Naive thymus-derived CD8-positive, alpha-beta T cell (primary cell): ENCODE measurements at places on chromosomes 2 and 18. TPM values are rescaled to one million over a fixed set of nuclear protein-coding genes. Genes with fewer than 3 reads are reported as not detected.

DNA sequence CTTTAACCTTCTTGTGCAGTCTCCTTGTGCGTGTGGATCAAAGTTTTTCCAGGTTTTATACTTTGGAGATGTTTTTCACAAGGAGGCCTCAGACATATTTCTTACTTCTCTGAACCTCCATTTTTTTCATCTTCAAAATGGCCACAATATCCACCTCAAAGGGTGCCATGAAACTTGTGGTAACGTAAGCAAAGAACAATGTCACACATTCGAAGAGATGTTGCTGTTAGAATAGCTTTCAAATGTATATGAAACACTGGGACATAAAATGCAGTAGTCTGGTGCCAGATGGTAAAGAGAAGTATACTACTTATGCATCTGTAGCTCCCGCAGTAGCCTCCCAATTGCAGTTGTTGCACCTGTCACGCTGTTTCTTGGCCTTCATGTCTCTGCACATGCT is 2.6 kb upstream of the KRCC1 start:
- no peak for DNase-seq

GRCh38 chr2:86703704-86704361 is 16.3 kb upstream of the RMND5A start:
- DNase-seq = no peak

DNA sequence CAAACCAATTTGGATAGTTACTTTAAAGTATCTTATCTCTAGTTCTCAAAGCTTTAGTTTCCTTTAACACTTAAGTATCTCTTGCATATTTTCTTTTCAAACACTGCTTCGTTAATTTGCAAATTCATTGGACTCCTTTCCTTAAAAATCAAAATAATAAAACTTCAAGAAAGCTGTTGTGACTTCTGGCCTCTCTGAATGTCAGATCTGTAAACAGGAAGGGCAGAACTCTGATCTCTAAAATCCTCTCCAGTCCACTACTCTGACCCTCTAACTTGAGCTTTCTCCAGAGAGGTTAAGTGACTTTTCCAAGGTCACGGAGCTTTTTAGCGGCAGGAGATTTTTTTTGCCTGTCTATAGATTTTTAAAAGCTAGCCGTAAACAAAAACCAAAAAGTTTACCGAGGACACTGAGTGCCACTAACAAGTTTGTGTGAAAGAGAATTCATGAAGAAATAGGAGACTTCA is 155.5 kb downstream of the TGIF1 start:
- DNase-seq = no peak

STPG4 gene
- polyA plus RNA-seq = not detected

MOGAT1 gene
- not detected for polyA plus RNA-seq

DNA sequence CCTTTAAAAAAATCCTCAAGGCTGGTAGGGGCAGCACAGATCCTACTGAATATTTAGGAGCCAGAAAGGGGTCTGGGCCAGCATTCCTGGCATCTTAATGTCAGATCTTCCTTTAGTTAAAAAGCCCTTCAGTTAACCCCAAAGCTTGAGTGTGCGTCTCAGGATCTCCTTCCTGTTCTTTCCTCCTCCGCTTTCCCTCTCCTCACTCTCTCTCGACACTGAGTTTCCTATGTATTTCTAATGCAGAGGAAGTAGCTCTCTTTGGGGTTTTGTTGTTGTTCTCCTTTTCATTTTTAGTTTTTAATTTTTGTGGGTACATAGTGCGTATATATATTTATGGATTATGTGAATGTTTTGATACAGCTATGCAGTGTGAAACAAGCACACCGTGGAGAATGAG is 109.9 kb upstream of the COPS8 start:
- no peak for DNase-seq

CIAO1 gene
- 95.2 TPM for polyA plus RNA-seq

GRCh38 chr2:88554189-88554588 is 73.1 kb downstream of the EIF2AK3 start:
- no peak for DNase-seq

GRCh38 chr2:44906972-44907371 is 34.5 kb upstream of the SIX3 start:
- no peak for DNase-seq

ATOH8 gene
- polyA plus RNA-seq = not detected

GRCh38 chr2:24659862-24660261 is 133.3 kb downstream of the PTRHD1 start:
- DNase-seq = no peak

CIB4 gene
- polyA plus RNA-seq = not detected

LCT gene
- polyA plus RNA-seq = not detected

STON1 gene
- 0.25 TPM for polyA plus RNA-seq

PAPOLG gene
- polyA plus RNA-seq = 11.5 TPM

AMMECR1L gene
- 3.2 TPM for polyA plus RNA-seq

- no peak for DNase-seq
These were observed 28.3 kb upstream of the NTSR2 start for GRCh38 chr2:11698009-11698922.

- DNase-seq = peak; percentile 70
These were observed 59.0 kb upstream of the LDLRAD4 start for GRCh38 chr18:13159579-13159978.

DNA sequence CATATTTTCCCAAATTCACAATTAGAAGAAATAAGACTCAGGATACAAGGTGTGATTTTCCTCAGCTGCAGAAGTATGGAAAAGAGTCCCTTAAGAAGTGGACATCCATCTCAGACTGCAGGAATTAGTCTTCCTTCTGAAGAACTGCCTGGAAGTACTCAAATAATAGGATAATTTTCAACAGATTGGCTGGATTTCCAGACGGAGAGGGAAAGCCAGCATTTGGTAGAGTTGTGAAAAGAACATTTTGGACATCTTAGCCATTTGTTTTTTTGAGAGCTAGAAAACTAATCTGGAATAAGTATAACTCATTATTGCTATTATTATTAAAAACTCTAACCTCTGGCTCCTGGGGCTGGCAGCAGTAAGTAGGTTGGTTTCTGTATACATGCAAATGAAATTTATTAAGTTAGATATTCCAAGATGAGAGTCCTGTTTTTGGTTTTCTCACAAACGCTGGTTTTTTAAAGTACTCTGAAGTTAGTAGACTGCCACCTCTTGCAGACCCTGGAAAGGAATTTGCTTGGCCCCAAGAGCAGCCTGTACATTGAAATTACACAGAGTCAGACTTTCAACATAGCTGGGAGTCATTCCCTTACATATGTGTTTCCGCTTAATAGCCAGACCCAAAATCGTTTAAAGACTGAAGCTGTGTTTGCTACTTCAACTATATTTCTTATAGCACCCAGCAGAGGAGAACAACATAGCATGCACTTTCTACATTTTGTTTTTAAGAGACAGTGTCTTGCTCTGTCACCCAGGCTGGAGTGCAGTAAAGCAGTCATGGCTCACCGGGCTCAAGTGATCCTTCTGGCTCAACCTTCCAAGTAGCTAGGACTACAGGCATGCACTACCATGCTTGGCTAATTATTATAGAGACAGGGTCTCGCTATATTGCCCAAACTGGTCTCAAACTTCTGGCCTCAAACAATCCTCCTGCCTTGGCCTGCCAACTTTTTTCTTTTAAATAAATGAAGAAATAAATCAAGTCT is 142.4 kb downstream of the THADA start:
- no peak for DNase-seq

MARCO gene
- polyA plus RNA-seq = not detected

DNA sequence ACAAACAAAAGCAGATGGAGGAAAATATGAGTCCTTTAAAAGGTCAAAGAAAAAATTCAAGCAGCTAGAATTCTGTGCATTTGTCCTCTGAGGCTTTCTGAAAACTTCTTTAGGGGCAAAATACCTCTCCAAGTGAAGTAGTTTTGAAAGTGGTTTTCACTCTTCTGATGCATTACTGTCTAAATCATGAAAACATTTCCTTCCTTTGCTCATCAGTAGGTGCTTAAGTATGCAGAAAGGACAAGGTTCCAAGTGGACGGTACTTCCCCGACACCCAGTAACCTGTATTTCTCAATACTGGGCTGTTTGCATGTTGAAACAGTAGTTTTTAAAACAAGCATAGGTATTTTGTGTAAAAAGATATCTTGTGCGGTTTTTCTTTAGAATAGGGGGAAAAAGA is 189.1 kb upstream of the ERBB4 start:
- DNase-seq = no peak

- DNase-seq = no peak
These were observed 940.2 kb upstream of the FANCL start for GRCh38 chr2:59181347-59181746.

DNA sequence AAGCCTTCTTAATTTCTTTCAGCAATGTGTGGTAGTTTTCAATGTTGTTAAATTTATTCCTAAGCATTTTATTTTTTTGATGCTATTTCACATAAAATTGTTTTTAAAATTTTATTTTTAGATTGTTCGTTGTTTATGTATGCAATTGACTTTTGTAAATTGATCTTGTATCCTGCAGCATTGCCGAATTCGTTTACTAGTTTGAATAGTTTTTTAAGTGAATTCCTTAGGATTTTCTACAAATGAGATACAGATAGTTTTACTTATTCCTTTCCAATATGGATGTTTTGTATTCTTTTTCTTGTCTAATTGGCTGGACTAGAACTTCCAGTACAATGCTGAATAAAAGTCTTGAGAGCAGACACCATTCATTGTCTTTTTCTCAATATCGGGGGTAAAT is 55.6 kb downstream of the QPCT start:
- no peak for DNase-seq

VIL1 gene
- polyA plus RNA-seq = 0.03 TPM

DNA sequence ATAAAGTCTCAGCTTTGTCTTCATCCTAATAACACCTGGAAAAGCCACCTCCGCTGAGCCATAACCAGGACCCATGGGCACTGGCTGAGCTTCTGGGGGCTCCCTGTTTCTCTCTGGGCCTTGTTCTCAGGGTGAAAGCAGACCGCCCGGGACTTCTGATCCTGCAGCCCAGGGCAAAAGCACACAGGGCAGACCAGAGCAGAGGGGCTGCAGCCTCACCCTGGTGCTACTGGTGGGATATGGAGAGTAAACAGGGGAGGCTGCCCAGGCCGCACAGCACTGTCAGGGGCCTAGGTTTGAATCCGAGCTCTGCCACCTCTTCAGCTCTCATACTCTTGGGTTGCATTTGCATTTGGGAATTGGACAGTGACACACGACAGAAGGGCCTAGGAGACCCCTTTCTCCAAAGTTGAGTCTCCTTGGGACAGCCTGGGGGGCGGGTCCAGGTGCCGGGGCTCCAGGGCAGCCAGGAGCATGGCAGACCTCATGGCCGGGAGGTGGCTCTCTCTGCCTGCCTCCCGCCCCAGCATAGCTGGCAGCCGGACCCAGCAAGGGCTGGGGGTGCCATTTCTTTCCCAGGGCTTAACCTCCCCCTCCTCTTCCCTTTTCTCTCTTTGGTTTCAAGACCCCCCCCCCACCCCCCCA is 164.9 kb downstream of the INHBB start:
- no peak for DNase-seq

BAZ2B gene
- polyA plus RNA-seq = 14.7 TPM
